Stromal cell of bone marrow (primary cell): ENCODE measurements at places on chromosomes 6 and 20.
A peak's percentile ranks its signal among the peaks of the same experiment; 100 is the strongest.

DNA sequence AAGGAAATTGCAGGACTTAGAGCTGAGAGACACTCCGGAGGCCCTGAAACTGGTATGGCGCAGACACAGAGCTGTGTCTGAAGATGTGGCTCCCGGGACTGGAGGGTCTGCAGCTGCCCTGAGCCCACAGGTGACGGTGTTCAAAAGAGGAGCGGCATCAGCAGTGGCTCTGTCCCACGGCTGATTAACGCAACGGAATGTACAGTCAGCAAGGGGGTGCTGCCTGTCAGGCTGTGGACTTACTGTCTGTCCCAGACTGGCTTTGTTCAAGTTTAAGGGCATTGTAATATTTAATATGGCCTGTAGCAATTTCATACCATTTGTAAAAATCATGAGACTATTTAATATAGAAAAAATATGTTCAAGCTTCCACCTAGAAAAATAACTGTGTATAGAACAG, 228.0 kb upstream of the TAB2 start:
- DNase-seq: no peak

- DNase-seq: no peak
These were observed 4.2 kb downstream of the CLIC5 start for GRCh38 chr6:46011188-46012085.

DNA sequence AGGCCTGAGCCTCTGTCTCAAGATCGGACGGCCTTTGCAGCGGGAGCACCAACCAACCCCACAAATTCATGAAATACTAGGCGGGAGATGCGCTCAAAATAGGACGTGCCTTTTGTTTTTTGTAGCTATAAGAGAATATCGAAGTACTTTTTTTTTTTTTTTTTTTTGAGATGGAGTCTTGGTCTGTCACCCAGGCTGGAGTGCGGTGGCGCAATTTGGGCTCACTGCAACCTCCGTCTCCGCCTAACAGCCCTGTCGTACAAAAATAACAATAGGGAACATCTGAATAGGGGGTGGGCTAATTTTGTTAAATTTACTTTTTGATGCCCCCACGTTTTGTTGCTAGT, 5.9 kb upstream of the TUBB2A start:
- no peak for DNase-seq

GRCh38 chr6:123655521-123656306, 19.0 kb upstream of the TRDN start:
- DNase-seq: peak; percentile 29
